RPMI8226 (cell line): ENCODE measurements at places on chromosomes 1 and 21.

DNA sequence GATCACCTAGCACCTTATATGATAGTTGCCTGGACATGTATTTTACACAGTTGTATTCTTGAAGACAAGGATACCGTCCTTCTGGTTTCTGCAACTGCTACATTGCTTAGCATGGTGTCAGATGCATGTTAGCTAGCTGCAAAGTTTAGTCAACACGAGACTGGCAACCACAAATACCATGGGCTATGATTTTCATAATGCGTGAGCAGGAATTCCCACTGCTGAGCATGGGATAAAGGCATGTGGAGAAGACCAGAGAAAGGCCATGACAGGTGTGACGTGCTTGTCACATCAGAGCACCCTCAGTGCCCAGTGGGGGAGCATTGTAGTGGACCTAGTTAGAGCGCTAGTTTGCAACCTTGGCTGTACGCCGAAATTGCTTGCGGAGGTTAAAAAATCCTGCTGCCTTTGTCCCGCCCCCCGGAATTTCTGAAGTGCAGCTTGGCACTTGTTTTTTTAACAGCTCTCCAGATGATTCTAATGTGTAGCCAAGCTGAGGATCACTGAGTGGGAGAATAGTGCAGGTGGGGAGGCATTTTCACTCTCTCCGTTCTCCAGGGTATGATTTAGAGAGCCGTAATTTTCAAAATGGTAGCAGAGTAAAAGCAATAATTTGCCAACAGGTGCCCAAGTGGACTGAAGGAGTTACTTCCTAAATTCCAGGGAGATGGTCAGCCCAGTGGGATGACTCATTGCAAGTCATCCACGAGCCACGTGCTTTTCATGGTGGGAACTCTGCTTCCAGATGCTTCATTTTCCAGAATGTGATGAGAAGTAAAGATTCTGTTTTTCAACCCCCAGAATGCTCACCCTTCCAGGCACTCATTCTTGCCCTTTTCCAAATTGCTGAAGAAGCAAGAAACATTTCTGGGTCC, 81.0 kb downstream of the CNIH3 start:
- no peak for DNase-seq

- DNase-seq = no peak
Measured at GRCh38 chr1:25577134-25577920, 33.9 kb downstream of the LDLRAP1 start.

DNA sequence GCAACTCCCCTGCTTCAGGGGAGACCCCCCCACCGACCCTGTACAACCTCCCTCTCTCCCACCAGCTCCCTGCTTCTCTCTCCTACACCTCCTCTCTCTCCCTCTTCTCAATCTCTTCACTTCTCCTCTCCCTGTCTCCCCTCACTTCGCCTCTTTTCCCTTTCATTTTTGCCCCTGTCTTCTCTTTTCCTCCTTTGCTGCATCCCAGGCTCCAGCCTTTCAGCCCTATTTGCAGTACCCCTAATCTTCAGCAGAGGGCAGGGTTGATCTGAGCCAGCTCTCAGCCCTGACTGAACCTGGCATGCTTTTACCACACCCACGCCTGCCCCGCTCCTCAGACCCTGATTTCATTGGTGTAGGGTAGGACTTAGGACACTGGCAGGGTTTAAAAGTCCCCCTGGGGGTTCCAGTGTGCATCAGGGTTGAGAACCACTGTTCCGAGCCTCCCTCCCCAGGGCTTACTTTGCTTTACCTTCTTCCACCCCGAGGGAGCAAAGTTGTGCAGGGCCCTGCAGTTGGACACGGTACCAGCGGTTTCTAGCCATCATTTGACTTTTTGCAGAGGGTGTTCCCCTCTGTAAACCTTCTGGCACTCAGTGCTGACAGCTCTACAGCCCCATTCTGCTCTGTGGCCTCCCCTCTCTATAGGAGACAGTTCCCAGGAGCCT, 67.3 kb upstream of the CNTN2 start:
- peak; percentile 72 for DNase-seq

GRCh38 chr1:158028969-158029368, 35.5 kb downstream of the KIRREL1 start:
- no peak for DNase-seq

DNA sequence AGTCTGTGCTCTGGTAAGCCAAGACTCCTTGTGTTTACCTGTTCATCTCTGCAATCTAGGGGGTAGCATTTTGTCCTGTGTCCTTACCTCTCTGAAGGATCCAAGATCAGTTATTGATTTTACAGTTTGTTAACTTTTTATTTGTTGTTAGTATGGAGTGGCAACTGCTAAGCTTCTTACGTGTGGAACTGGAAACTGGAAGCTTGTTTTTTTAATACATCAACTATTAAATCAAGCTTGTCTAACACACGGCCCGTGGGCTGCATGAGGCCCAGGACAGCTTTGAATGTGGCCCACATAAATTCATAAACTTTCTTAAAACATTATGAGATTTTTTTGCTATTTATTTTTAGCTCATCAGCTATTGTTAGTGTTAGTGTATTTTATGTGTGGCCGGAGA, 29.2 kb upstream of the MPC2 start:
- DNase-seq = no peak

DNA sequence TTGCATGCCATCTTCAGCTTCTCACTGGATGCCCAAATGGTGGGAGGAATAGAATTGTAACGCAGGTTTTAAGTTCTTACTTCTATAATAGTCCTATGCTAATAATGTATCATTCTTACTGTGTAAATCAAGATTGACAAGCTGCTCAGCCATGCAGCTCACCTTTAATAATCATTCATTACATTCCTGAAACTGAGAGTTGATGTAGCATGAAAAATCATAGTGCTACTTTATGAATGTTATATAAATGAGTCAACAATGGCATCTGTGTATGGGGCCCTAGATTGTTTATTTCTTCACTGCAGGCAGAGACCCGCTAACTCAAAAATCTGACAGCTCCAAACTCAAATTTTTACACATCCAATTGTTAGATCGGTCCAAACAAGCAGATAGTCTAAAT, 34.4 kb downstream of the FH start:
- no peak for DNase-seq

DNA sequence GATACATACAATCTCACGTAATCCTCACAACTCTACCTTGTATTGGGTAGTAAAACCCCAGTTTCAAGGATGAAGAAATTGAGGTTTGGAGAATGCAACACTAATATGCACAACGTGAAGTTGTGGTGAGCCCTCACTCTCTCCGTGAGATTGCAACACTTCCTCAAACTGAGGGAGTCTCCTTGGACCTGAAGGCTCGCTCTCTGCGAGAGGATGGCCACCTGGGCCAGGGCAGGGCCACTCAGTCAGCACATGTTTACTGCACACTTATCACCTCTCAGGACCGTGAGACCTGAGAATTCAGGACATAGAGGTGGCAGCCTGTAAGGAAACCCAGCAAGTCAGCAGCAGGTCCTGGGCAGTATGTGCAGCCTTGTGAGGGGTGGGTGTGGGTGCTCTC, 8.7 kb downstream of the SH3BP5L start:
- DNase-seq = no peak

- peak; percentile 17 for DNase-seq
Measured at GRCh38 chr1:185670187-185670627, 64.0 kb upstream of the HMCN1 start.

DNA sequence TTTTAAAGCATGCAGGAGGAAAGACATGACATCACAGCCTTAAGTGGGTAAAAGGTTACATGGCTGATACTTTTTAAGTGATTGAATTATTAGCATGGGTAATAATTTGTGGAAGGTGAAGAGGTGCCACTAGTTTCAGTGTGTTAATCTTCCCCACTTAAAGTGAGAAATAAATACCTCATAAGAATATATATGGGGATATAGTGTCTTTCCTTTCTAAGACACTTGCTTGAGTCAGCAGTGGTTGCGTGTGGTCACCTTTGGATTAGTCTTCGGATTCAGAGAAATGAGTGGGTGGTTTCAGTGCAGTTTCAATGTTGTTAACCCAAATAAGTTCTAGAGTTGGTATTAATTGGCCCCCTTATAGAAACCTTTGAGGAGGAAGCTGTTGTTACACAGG, 94.1 kb downstream of the ADGRL2 start:
- no peak for DNase-seq
